ENCODE measurements at places on chromosomes 7 and 10.

DNA sequence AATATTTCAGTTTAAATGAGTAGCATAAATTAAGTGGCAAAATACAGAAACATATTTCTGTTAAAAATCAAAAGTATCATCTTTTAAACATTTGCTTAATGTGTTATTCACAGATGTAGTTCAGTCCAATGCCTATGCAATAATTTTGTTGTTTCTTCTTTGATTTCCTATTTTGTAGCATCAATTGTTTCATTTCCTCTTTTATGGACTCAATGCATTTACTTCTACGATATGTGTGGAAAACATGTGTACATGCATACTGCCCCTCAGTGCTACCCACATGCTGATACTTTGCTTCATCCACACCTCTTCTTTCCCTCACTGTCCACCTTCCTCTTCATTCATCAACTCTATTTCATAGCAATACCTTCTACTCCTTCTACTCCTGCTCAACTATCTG lies 108.1 kb downstream of the PTN start:
- no peak for DNase-seq

- DNase-seq = no peak
Measured at GRCh38 chr7:85974176-85974575, 669.5 kb upstream of the GRM3 start.

GRCh38 chr7:33195264-33195663 lies 65.9 kb downstream of the BBS9 start:
- no peak for DNase-seq

GRCh38 chr10:48533540-48533939 lies 71.3 kb downstream of the ARHGAP22 start:
- DNase-seq = no peak

GRCh38 chr10:90180886-90181691 lies 479.7 kb downstream of the KIF20B start:
- DNase-seq = no peak

DNA sequence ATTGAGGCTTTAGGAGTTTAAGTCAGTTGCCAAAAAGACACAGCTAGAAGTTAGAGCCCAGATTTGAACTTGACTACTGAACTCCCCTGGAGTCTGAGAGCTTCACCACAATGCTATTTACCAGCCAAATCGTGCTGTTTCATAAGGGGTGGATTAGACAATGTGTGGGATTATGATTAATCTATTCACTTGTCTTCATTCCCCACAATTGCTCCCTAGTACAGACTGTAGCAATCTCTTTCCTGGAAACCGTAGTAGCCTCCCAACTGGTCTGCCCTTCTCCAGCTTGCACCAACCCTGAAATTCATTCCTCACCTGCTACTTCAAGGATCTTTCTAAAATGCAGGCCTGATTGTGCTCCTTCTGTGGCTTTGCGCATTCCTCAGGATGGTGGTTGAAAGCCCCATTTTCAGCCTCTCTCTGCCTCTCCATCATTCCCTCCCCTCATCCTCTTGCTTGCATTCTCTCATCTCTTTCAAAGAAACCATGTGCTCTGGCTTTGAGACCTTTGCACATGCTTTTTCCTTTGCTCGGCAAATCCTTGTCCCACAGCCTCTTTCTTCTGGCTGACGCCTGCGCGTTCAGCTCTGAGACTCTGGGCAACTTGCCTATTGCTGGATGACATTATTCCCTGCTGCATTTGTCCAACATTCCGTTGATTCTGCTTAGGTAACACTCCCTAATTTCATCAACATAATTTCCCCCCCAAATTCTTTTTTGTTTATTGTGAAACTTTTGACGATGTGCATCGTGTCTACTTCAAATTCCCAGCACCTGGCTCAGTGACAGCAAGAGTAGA lies 145.1 kb downstream of the ADRA2A start:
- DNase-seq = no peak

- DNase-seq = no peak
Measured at GRCh38 chr7:85115006-85115405, 71.8 kb downstream of the SEMA3D start.

DNA sequence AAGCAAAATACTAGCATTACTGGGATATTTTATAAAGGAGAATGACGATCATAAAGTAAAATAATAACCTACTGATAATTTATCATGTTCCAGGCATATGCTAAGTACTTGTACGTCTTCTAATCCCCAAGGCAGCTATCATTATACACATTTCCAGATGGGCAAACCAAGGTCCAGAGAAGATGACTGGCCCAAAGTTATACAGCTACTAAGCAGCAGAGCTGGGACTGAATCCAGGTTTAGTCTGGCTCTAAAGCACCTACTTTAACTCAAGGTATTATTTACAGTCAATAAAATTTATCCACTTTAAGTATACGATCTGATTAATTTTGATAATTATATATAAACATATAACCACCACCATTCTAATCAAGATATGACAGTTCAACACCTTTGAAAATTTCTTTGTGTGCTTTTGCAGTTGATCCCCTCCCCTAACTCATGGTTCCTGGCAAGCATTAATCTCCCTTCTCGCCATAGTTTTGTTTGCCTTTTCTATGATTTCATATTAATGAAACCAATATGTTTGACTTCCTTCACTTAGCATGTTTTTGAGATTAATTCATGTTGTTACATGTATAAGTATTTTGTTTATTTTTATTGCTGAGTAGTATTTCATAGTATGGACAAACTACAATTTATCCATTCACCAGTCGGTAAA lies 126.7 kb downstream of the CPEB3 start:
- no peak for DNase-seq

DNA sequence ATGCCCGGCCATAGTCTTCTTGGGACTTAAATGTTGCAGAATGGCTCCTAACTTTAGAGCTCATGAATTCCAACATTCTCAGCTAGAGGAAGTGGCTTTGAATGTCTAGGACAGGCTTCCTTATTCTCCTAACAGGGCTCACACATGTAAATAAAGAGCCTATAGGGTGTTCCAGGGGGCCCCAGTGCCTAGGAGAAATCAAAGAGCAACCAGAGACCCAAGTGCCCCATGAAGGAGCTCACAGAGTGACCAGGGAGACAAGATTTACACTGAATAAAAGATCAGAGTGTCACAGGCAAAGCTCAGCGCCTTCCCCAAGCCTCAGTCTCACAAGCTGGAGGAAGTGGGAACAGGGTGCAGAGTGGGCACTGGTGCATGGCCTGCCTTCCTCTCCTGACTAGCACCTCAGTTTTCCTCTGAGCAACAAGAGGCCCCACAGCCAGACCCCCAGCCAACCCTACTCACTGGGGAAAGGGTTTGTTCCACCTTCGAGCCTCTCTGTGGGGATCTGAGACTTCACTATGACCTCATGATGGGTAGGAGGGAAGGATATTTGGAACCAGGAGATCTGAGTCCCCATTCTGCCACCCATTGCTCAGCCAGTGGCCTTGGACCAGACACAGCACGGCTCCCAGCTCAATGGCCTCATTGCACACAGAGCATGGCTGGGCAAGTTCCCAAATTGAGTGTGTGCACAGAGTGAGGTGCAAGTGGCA lies 16.0 kb downstream of the TMEM273 start:
- no peak for DNase-seq

GRCh38 chr7:106752367-106752766 lies 91.4 kb upstream of the CCDC71L start:
- DNase-seq = no peak

DNA sequence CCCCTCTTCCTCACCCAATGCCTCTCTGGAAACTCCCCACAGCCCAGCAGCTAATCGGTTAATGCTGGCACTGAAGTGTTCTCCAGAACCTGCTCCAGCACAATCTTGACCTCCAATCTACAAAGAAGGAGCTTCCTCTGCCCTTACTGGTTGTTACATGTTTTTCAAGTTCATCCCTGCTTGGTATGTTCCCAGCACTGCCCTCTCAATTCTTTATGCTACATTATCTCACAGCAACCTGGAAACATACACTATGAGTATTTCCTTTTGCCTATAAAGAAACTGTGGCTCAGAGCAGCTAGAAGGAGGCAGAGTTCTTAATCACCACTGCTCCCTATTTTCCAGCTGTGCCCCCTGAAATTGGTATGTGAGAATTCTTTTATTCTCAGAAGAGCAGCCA lies 84.1 kb upstream of the KMT2E start:
- no peak for DNase-seq

- DNase-seq = no peak
Measured at GRCh38 chr10:81036257-81036656, 498.6 kb downstream of the SH2D4B start.

DNA sequence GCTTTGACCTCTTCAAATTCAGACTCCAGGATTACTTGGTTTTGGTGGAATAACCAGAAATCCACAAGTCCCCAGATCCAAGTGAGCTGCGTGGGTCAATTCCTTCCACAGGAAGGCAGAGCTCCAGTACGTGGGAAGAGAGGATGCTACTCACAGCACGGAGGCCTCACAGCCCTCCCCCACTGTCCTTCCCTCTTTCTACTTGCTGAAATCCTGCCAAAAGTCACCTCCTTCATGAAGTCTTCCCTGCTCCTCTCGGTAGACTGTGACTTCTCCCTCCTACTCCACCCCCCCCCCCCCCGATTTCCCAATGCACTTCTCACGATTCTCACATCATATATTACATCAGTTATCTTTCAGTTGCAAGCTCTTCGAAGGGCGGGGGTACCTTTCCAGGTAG lies 12.3 kb downstream of the CAMK2G start:
- no peak for DNase-seq

GRCh38 chr10:25896421-25896820 lies 37.6 kb upstream of the MYO3A start:
- DNase-seq = no peak

DNA sequence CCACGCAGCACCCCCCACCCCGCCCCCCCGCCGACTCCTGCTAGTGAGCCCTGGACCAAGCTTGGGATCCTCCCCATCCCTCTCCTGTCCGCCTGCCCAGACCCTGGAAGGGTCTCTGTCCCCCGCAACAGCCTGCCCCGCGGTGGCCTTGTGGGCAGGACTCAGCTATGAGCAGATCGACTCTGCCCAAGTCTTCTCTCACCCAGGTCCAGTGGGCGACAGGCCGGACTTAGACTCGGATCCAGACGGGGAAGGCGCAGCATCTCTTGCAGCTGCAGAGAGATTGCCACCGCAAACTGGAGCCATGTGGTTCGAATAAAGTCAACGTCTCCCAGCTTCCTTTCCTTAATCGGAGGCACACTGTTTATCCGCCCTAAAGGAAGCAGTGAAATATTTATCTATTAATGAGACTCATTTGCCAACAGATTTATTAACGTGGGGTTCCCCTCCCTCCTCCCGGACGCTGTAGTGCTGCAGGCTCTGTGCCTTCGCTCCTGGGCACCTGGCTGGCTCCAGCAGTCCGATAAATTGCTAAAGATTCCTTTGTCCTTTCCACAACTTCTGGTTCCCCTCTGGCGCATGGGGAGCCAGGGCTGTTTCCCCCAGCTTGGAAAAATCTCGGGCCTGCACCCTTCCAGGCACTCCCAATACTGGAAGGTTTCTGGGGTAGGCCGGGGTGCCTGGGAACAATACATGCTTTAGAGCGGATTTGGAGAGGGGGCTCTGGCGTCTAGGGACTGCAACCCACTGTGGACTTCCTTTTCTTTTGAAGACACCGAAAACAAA lies 634 bp upstream of the HOXA7 start:
- no peak for DNase-seq

DNA sequence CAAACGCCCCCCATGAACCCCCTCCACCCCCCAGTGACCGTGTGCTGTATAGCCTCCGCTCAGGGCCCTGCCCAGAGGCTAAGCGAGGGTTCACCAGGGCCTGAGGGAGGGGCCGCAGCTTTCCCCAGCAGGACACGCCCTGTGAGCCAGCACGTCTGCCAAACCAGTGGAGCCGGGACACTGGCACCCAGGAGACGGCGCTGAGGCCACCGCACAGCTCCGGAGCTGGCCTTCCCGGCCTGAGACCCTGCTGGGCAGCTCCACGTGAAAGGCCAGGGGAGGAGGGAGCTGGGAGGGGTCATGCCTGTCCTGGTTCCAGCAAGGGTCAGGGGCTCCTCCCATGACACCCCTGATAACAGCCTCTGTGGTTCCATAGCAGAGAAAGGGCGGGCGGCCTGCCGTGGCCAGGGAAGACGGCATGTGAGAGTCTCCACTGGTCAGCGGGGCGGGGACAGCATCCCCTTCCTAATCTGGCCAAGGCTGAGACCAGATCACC lies 278.3 kb downstream of the ELFN1 start:
- no peak for DNase-seq

DNA sequence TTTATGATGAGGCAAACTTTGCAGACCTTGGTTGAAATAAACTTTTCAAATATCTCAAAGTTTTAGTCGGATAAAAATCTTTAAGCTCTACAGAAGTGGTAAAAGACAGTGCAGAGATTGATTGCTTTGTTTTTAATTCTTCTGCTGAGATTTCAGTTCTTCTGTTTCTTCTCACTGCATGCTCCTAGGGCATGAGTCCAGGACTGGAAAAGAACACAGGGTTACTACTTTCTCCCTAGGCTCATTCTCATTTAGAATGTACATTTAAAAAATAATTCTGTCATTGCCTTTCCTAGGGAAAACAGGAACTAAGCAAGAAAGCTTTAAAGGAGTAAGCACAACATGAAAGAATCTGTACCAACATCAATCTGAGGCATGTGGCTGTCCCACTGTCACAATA lies 256.7 kb upstream of the DGKB start:
- DNase-seq = no peak

DNA sequence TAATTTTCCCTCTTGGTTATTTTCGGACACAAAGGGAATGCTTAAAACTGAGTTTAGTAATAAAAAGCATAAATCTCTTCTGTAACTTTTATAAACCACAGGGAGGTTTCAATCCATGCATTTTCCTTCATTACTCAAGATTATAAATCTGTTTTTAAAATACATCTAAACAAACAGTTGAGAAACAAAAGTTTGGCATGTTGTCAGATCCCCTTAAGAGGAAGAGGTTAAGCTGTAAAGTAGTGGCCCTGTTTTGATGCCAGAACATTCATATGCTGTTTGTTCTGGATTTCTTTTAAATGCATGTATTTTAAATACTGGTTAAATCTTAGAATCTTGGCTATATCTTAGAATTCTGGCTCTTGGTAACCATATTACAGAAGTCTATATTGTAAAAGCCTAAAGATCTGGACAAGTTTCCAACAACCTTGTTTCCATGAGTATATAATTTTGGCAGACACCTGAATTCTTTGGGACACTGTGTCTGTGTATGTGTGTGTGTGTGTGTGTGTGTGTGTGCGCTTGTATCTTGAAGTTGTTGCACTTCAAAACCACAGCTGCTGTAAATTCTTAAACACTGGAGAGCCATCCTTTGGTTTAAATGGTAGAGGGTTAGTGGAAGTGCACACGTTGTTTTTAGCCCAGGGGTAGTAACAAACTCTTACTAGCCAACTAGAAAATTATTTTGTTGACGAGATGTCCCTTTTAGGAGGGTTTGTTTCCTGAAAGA lies 6.8 kb upstream of the SEMA4G start:
- no peak for DNase-seq

GRCh38 chr7:116173051-116174028 lies 37.0 kb upstream of the TES start:
- DNase-seq = no peak

- no peak for DNase-seq
Measured at GRCh38 chr7:54812756-54813322, 53.8 kb upstream of the SEC61G start.

GRCh38 chr10:60203993-60204618 lies 185.6 kb downstream of the ANK3 start:
- DNase-seq = no peak

GRCh38 chr10:89425000-89425399 lies 10.6 kb downstream of the IFIT5 start:
- DNase-seq = no peak
